Activated T-cell treated with anti-CD3 and anti-CD28 coated beads, Interleukin-2, amount 50 U/mL, for 4 hours (primary cell): ENCODE measurements at places on chromosomes 2 and 18.
A peak's percentile ranks its signal among the peaks of the same experiment; 100 is the strongest.

DNA sequence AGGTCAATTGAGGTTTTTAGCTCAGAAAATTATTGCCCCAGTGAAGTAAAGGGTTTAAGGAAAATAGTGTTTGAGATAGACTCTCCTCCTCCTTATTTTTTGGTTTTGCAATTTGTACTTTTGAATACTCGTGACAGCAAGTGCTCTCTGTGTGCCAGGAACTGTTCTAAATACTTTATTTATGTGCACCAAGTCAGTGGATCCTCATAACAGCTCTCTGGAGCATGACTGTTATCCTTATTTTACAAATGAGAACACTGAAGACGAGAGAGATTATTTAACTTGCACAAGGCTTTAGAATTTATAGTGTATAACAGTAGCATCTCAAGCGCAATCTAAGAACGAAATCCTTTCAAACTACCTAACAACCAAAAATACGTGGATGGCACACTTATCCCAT lies 24.7 kb downstream of the BABAM2 start:
- no peak for DNase-seq

DNA sequence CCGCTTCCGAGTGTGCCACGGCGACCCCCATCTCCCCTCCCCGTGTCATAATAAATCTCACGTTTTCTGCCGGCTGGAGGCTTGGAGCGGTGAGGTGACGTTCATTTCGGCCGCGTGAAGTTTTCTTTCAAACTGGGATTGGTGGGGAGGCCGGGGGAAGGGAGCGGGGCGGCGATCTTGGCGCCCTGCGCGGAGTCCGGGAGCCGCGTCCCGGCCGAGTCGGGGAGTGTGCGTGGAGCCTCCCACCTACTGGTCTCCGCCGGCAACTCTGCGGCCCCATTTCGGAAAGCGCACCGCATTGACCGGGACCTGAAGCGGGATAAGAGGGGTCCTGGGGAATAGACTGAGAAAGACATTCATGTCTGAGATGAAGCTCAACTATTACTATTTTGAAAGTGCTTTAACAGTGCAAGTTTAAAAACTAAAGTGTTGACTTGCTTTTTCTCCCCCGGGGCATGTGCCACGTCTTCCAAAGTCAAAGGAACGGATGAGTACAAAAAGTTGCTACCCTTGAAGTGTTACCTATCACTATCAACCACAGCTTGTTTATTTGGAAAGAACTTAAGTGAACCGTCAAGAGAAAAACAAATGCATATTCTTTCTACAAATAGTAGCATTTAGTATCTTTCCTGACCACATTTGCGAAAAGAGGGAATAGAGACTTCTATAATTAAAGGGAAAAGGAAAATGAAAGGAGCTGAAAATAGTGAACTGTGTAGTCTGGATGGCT lies 818 bp upstream of the IKZF2 start:
- peak; percentile 14 for DNase-seq

GRCh38 chr2:38876407-38876806 lies 631 bp downstream of the MORN2 start:
- no peak for DNase-seq

- DNase-seq = no peak
Measured at GRCh38 chr2:188811522-188811921, 162.7 kb upstream of the COL3A1 start.
